ENCODE measurements at places on chromosomes 4 and X.

- no peak for DNase-seq
Observed at GRCh38 chr4:42442601-42443000, 45.3 kb downstream of the SHISA3 start.

GRCh38 chrX:134023851-134024281 is 38.5 kb upstream of the GPC3 start:
- DNase-seq: no peak

GRCh38 chr4:138310498-138310897 is 68.3 kb upstream of the SLC7A11 start:
- DNase-seq: no peak

DNA sequence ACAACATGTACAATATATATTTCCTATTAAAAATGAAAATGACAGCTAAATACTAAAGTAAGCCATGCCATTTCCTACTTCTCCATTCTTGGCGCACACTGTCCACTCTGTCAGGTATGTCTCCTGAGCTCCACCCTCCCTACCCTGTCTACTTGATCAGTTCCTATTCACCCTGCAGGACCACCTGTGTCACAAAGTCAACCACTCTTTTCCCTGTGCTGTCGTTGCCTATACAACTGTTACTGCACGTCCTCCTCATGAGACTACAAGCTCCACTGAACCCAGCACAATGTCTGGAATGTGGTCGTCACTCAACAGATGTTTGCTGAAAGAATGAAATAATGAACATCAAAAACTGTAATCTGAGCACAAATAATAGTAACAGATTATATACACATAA is 54.9 kb downstream of the SLC9A7 start:
- no peak for DNase-seq

- DNase-seq: no peak
Observed at GRCh38 chr4:163462556-163462955, 11.0 kb downstream of the TKTL2 start.

- no peak for DNase-seq
Observed at GRCh38 chr4:123955167-123955800, 558.7 kb downstream of the SPRY1 start.

DNA sequence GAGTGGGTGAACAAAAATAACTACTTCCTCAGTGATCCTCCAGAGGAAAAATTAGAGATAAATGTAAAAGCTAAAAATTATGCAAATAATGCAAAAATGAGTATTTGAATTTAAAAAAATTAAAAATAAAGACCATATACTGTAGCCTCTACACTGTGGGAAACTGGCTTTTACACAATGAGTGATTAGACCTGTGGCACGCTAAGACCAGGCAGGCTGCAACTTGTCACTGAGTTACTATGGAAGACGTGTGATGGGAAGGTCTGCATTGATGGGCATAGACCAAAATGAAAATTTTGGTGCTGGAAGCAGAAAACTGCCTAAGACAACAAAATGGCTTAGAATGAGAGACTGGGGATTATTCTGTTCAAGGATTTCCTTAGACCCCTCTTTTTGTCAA is 30.2 kb downstream of the BTC start:
- DNase-seq: no peak

DNA sequence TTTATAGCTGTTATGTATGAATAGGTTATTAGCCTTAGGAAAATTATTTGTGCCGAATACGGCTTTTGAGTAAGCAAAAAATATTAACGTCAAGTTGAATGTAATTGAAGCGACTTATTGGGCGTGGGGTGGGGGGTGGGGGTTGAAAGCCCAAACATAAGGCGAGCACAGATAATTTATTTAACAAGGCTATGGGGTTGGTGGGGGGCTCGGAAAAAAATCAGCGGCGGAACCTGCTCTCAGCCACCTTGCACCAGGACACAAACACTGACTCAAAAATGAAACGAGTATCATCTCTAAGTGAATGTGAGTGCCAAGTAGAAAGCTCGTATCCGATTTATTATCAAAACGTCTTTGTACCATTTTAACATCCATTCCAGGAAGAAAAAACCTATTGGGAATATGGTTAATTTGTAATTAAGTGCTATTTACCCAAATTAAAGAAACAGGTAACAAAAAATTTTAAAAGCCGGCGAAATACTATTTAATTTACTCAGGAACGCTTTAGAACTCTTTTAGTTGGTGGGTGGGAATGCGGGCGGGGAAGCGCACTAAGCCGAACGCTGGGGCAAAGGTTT is 902 bp upstream of the LARP1B start:
- DNase-seq: no peak

- DNase-seq: no peak
Observed at GRCh38 chr4:168604496-168605373, 107.9 kb downstream of the PALLD start.

DNA sequence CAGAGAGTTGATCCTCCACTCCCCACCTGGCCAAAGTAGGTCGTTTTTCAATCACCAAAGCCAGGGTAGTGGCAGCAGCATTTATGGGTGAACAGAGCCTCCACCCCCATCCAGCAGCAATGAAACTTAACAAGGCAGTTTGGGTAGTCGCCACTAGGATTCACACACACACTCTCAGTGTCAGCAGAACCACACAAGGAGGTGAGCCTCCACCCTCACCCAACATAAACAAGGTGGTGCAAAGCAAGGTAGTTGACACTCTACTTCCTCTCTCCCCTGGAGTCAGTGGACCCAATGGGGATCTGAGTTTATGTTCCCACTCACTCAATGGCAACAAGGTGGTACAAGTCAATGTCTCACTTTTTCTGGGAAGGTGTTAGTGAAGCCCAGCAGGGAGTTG is 50.4 kb upstream of the CCDC149 start:
- no peak for DNase-seq

DNA sequence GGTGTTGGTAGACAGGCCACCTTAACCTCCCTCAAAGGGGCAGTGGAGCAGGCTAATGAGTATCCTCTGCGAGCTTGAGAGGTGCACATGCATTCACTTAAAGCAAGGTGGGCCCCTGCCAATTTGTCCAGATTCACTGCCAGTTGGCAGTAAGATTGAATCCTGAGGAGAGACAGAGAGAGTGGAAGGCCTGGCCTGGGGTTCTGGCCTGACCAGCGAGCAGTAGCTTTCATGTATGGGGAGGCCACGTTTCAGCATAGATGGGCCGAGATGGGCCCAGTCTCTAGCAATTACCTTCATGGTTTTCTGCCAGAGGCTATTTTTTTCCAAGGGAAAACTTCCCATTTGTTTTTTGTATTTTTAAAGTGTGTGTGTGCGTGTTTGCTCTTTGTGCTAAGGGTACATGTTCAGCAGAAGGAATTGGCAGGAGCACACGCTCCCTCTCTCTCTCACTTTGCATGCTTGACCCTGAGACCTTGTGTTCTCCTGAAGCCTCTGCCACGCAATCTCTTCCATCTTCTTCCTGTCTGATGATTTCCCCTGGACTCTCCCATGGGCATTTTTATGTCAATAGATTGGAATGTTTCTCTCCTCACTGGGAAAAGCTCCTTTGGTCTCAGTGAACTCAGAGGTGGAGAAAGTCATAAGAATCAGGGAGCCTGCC is 215.8 kb upstream of the SFRP2 start:
- no peak for DNase-seq

GRCh38 chr4:81366779-81367178 is 104.9 kb downstream of the RASGEF1B start:
- DNase-seq: no peak

DNA sequence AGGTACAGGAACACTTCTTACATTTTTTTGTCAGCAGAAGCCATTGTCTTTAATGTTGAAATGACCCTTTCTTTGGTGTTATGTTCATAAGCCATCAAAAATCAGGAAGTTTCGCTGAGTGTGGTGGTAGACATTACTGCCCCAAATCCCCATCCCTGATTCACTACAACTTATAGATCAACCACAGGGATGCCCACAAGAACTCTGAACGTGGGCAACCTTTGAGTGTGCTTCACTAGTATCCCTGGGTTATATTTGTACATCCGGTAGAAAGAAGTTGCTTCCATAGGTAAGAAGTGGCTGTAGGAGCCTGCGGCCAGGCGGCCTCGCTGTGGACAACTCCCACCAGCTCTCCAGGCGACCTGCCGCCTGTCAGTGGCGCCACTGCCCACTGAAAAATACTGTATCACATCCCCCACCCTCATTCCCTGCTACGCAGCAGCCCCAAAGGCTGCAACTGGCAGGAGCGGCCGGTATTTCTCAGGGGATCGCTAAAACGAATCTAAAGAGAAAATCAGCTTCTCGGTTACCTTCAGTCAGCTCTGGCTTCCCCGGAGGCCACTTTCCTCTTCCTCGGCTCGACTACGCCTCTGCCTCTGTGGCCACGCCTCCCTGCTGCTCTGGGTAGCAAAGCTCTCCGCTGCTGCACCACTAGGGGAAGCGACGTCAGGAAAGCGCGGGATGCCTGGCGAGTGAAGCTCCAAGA is 13.9 kb upstream of the ETDC start:
- DNase-seq: peak; percentile 7

- DNase-seq: no peak
Observed at GRCh38 chr4:146124023-146124680, 51.4 kb upstream of the LSM6 start.
